NCI-H1048 (cell line): ENCODE measurements at places on chromosomes 4 and X.

DNA sequence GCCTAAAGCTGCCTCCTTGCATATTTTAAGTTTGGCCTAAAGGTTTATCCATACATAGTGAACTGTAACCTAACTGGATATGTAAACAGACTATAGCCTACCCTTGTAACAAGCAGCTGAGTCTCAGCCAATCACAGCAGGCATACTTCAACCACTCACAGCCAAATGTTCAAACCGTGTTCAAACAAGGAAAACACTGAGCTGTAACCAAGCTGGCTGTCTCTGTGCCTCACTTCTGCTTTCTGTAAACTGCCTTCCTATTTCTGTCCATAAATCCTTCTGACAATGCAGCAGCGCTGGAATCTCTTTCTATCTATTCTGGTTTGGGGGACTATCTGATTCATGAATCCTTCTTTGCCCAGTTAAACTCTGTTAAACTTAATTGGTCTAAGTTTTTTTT, 16.4 kb downstream of the DSPP start:
- DNase-seq = no peak

GRCh38 chr4:22391551-22391950, 124.3 kb downstream of the ADGRA3 start:
- DNase-seq = no peak

DNA sequence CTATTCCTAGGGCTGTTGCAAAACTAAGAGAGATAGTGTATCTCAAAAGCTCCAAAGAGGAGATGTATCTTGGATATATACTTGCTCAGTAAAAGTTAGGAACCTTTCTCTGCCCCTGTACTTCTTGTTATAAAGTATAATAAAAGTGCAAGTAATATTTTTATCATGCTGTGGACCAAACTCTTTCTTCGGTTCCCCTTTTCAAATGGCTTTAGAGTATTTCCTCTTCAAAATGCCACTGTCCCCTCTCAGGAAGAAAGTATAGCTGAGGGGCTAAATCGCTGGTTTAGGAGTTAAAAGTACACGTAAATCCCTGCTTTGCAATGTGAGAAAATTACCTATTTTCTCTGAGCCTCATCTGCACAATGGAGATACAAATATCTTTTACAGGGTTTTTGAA, 169.1 kb upstream of the FTHL17 start:
- DNase-seq = no peak

DNA sequence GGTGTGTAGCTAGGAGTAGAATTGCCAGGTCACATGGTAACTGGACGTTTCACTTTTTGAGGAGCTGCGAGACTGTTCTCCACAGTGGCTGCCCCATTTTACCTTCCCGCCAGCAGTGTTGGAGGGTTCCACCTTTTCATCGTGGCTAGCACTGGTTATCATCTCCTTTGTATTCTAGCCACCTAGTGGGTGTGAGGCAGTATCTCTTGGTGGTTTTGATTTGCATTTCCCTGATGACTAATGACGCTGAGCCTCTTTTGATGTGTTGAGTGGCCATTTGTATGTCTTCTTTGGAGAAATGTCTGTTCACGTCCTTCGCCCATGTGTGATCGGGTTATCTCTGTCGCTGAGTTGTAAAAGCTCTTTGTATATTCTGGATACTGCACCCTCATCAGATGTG, 10.6 kb downstream of the ABCD1 start:
- DNase-seq = no peak

- no peak for DNase-seq
Observed at GRCh38 chr4:132859929-132860328, 289.2 kb upstream of the PCDH10 start.

- DNase-seq = no peak
Observed at GRCh38 chr4:84887824-84888223, 78.7 kb downstream of the WDFY3 start.

DNA sequence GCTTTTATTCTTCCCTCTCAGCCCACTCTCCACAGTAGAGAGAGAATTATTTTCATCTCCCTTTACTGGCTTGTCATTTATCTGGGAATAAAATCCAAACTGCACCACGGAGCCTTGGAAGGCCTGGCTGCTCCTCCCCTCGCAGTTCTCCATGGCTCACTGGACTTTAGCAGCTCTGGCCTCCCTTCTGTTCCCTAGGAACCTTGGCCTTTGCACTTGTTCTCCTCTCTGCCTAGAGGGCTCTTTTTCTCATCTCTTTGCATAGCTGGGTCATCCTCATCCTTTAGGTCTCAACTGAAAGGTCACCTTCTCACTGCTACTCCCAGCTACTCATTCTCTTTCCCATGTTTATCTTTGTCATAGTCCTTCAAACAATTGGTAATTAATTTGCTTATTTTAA, 31.3 kb upstream of the TAPT1 start:
- DNase-seq = no peak

DNA sequence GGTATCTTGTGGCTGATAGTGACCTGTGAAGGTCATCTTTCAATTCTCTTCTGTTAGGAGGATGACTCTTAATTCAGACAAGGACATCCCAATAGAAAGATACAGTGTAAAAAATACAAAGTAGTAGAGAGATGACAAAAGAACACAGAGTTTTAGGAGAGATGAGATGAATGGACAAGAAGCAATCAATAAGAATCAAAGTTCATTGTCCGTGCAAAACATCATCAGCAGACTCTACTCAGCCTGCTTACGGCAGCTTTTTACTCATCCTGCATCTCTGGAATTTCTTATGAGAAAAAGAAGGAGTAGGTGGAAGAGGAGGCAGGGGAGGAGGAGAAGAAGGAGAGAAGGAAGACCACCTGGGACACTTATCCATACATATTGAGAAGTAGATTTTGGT, 2131.7 kb downstream of the ARAP2 start:
- no peak for DNase-seq

- no peak for DNase-seq
Observed at GRCh38 chr4:560061-560460, 16.0 kb downstream of the TMEM271 start.

GRCh38 chr4:79563219-79563618, 155.2 kb upstream of the GK2 start:
- DNase-seq = no peak

DNA sequence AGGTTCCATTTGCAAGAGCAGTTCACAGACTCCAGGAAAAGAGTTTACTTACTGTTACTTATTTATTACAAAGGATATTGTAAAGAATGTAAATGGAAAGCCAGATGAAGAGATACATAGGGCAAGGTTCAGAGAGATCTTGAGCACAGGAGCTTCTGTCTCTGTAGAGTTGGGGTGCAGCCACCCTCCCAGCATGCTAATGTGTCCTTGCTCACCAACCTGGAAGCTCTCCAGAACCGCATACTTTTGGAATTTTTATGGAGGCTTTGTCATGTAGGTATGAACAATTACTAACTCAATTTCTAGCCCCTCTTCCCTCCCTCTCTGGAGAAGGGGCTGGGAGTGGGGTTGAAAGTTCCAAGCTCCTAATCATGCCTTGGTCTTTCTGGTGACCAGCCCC, 857.2 kb downstream of the RPA4 start:
- no peak for DNase-seq
